ENCODE measurements at places on chromosomes 2 and 18.

DNA sequence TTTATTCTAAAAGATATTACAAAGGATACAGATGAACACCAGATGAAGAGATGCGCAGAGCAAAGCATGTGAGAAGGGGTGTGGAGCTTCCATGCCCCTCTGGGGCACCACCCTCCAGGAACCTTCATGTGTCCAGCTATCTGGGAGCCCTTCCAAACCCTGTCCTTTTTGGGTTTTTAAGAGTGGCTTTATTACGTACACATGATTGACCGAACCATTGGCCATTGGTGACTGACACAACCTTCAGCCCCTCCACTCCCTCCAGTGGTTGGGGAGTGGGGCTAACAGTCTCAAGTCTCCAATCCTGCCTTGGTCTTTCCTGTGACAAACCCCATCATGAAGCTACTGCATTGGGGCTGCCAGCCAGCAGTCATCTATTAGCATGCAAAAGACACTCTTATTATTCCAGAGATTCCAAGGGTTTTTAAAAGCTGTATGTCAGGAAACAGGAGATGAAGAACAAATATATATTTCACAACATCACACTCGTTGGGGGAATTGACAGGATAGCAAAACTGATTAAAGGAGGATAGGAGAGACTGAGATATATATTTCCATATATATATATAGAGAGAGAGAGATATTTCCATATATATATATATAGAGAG lies 19.4 kb downstream of the IL1B start:
- no peak for DNase-seq

DNA sequence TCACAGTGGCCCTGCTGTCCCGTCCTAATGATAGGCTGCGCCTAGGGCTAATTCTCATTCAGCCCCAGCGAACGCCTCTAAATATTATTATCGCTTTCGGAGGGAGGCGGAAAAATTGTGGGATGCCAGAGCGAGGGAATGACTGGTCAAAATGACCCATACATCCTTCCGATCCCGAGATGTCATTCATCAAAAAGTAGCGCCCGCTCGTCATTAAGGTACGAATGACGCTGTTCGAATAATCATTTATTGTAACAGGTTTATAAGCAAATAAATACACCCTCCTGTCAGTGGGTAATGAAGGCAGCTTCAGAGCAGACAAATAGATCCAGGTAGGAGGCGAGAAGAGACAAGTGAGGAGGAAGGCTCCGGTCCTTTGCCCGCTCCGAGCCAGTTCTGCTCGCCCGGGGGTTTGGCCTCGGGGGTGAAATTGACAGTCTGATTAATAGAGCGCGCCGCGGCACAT lies at the start of gene EVX2:
Gene EVX2 (minus strand): TSS at position 167 of the 466 bp plus-strand sequence. CDS start 186 bp downstream, outside the sequence.
- no peak for DNase-seq

- DNase-seq, result no peak
Observed at GRCh38 chr18:74110976-74111375, 36.7 kb downstream of the FBXO15 start.

GRCh38 chr2:231450548-231450989 lies 13.7 kb downstream of the NCL start:
- DNase-seq, result no peak

GRCh38 chr2:180662521-180662920 lies 317.9 kb upstream of the UBE2E3 start:
- no peak for DNase-seq

- peak; percentile 3 for DNase-seq
Observed at GRCh38 chr18:8389391-8390340, 219.6 kb upstream of the RAB12 start.

- no peak for DNase-seq
Observed at GRCh38 chr18:44133483-44133882, 547.2 kb upstream of the SETBP1 start.

GRCh38 chr2:42270757-42271156 lies 90.3 kb downstream of the COX7A2L start:
- DNase-seq, result no peak

- DNase-seq, result no peak
Observed at GRCh38 chr2:152278526-152278925, 56.4 kb upstream of the FMNL2 start.

- DNase-seq, result no peak
Observed at GRCh38 chr2:232139171-232139594, 177.7 kb downstream of the DIS3L2 start.

DNA sequence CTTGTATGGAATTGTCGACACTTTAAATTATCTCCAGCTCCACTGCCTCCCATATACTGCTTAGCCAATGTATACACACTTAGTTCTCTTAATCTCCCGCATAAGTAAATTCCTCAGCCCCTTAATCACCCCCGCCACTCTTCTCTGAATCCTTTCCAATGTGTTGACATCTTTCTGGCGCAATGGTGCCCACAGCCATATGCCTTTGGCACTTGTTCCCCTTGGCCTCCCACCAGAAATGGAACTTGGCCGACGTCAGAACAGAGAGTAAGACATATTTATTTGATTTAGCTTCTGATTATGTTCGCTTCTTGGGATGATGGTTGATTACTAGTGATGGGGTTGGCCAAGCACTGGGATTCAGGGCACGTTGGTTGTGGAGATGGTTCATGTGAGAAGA lies 1089.3 kb upstream of the CELF4 start:
- no peak for DNase-seq

GRCh38 chr2:121682396-121683298 lies 33.4 kb upstream of the CLASP1 start:
- DNase-seq, result no peak

- DNase-seq, result no peak
Observed at GRCh38 chr2:218020281-218020680, 17.5 kb upstream of the TNS1 start.

DNA sequence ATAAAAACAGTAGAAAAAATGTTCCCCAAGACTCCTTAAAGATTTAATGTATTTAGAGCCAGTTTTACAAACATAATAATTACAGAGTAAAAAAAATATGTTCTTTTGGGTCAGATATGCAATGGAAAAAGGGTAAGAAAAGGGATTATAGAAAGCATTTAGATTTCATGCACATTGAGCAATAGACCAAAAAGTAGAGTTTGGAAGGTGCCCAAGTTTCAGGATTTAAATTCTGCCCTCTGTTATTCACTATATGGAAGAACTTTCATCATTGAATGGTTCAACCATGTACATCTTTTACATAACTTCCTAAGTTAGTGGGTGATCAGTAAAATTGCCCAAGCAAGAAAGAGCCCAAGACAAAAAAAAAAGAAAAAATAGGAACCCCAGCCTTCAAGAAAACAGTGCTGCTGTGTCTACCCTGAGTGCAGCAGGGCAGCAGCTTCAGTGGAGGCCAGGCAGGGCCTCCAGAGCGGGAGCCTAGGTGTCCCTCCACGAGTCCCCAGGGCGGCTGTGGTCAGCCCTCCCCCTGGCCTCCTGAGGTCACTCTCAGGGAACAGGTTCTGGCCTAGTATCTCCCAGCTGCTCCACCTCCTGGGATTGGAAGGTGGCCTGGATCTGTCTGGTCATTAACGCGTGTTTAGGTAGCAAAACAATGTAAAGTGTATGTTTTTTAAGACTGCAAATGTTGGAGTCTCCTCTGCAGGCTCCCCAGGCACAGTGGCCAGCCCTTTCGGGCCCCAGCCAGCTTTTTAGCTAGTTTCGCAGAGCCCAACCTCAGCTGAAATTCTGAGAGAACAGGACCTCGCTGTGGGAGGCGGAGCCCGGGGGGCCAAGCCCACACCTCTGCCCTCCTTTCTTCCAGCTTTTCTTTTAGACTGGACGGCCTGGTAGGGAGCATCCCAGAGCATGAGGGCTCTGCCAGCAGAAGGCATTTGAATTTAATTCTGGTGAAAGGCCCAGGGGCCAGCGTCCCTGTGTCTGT lies 77.3 kb downstream of the TEX51 start:
- DNase-seq, result no peak

DNA sequence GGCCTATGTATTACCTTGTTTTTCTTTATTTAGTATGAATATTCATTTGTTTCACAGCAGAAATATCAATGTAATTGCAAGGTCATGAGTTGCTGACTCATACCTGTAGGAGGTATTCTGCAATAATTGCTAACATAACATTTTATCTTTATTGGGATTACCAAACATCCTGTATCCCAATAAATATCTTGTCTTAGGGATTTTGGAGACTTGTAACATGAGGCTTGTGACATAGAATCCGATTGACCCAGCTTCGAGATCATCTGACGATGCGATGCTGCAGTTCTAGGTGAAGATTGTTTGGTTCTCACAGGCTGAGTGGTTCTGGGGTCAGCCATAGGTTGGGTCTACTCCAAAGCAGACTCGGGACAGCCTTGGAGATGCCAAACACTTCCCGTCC lies 133.4 kb upstream of the RND3 start:
- DNase-seq, result no peak

DNA sequence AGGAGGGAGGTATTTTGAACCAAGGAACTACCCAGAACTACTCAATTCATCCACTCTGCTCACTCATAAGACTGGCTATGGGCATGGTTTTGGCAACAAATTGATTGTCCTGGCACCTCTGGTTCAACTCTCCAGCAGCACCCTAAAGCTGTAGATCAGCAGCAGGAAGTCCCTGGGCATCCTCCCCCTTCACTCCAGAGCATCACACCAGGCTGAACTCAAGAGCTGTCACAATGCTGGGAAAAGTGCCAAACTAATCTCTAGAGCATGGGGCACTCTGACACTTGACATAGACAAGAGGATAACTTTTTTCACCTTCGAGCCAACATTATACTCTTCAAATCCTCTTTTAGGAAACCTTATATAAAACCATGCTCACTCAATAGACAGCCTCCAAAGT lies 154.1 kb upstream of the RBBP8 start:
- no peak for DNase-seq

DNA sequence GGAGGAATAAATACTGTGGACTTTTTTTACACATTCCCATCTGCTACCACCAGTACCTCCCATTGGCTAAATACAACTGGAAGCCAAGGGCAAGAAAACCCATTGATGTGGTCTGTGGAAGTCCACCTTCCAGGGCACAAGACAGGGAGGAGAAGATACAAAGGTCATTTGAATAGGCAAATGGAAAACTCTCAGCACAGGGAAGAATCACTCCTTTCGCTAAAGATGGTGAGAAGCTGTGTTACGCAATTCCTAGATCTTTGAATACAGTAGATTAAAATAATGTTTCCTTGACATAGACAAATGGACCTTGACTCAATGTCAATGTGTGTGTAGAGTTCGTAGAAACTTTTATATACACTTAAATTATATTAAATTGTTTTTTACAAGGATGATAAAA lies 70.9 kb upstream of the ERBB4 start:
- DNase-seq, result no peak

GRCh38 chr2:127735537-127736399 lies 34.5 kb downstream of the SFT2D3 start:
- DNase-seq, result no peak

- DNase-seq, result no peak
Observed at GRCh38 chr2:69553991-69554390, 89.5 kb downstream of the AAK1 start.

GRCh38 chr2:165149439-165149838 lies 54.4 kb downstream of the SCN3A start:
- DNase-seq, result no peak

GRCh38 chr2:232880764-232881351 lies 10.8 kb downstream of the SNORC start:
- no peak for DNase-seq

DNA sequence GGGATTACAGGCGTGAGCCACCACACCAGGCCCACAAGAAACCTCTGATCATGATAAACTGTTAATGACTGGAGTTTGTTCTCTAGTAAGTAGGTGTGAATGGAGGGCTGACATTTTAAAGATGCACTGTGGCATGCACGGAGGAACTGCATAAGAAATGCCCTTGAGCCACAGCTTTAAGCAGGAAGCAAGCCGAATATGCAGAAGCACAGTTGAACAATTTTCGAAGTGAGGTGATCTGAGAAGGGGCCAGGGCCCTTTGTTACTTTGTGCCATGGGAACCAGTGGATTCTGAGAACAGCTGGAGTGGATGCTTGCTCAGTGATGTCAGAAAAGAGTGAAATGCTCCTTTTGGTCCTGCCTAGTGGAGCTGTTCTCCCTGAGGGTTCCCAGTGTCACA lies 16.3 kb downstream of the FECH start:
- no peak for DNase-seq

- no peak for DNase-seq
Observed at GRCh38 chr2:149701241-149701640, 113.7 kb upstream of the MMADHC start.

DNA sequence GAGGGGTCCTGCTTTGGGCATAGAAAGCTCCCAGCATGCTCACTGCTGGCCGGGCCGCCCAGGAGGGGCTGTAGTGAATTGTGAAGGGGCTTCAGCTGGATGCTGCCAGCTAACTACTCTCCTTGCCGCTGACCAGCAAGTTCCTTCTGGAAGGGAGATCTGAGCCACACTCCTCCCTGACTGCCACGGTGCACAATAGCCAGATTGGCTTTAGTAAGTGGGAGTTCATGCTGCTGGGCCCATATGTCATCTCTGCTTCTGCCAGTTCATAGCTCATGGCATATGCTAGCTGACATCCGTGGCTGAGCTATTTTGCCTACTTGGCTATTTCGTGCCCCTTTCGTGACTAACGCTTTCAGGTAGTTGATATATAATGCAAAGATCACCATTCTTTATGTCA lies 51.6 kb upstream of the ROCK2 start:
- DNase-seq, result no peak

DNA sequence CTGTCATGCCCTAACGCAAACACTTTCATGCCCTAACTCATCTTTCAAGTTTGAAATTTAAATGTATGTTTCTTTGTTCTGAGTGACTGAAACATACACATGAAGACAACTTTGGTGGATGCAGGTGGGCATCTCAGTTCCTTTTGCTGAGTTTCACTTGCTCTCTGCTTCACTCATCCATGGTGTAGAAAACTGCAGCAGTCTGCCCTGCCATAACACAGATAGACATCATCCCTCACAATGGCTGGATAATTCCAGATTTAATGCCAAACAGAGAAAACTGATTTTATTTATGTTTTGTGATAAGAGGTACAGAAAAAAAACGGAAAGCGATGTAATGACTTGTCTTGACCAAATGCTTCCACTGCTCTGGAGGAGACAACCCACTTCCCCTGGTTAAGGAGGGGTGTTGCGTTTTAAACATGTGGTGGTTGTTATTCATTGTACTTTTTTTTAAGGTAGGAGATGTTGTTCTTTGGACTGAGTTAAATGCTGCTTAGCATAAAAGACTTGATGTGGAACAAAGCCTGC lies 70.4 kb downstream of the RHBDD1 start:
- no peak for DNase-seq

DNA sequence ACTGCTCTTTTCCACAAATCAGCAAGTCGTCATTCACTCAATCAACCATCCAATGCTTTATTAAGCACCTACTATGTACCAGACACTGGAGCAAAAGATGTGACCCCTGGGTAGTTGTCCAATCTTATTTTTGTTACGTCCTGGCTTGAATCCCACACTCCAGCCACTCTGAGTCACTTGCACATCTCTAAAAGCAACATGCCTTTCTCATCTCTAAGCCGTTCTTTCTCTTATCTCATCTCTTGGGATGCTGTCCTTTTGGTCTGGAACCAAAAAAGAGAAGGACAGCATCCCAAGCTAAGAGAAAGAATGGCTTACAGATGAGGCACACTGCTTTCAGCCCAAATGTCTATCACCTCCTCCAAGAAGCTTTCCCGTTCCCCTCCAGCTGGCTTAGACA lies 58.8 kb downstream of the RNF152 start:
- no peak for DNase-seq

Measured in stimulated activated CD4-positive, alpha-beta T cell treated with anti-CD3 and anti-CD28 coated beads, Interleukin-15, amount 100 ng/mL, for 48 hours (primary cell).